ENCODE measurements at places on chromosomes 5 and 9.

DNA sequence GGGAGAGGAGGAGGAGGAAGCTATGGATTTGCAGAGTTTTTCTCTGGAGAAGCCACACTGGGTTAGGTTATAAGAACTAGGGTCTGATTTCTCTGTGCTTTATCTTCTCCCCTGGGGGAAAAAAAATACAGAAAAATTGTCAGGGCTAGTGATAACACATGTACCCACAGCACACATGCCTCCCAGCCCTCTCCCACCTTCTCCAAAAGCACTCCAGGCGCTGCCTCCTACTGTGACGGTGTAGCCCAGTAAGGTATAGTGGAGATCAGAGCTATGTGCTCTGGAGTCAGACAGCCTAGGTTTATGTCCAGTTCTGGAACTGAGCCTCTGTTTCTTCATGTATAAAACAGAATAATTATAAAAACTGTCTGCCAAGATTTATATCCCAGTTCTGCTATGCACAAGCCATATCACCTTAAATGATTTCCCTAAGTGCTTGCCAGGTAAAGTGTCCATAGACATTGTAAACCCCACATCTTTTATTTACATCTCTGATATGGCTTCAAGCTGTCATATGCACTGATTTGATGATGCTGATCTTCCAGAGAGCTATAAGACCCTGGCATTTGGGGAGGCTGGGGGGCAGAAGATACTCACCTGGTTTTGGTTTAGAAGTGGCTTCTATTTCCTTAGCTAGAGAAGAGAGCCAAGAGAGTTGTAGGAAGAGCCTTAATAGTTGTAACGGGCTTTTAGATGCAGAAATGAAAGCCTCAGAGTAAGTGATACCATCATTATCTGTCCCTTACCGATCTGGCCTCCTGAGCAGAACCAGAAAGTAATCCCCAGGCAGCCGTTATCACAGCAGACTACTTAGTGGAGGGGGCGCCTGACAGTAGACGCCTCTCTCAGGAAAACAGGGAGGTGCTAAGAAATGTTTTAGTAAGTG lies 7.6 kb downstream of the SLC1A3 start:
- DNase-seq, result no peak

- DNase-seq, result peak; percentile 1
Observed at GRCh38 chr5:95446560-95447221, 55.5 kb downstream of the FAM81B start.

- no peak for DNase-seq
Observed at GRCh38 chr5:3297853-3298252, 297.8 kb upstream of the IRX1 start.

DNA sequence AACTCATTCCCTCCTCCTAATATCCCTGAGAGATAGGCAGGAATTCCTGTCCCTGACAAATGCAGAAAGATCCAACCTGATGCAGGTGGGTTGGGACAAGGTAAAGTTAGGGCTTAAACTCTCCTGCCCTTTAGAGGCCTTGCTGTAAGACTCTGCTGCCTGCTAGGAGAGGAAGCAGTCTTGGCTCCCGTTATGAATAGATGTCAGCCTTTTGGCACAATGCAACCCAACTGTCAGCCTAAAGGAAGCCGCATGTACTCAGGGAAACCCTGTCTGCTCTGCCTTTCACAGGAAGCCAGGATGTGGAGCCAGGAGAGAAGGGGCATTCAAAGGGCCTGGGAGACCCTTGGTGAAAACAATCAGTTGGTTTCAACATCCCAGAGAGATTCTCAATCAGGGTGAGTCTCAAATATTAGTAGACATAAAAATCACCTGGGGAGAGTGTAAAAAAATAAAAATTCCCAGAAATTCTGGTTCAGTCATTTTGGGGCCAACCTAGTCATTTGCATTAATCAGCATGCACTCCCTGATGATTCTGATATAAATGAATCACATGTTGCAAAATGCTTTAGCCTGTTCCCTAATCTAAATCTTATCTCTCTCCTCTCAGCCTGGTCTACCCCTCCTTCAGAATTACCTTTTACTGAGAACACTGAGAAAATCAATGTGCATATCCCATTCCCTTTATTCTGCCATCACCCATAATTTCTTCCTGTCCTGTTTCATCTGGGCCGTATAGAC lies 136.2 kb upstream of the TRIM32 start:
- peak; percentile 67 for DNase-seq

DNA sequence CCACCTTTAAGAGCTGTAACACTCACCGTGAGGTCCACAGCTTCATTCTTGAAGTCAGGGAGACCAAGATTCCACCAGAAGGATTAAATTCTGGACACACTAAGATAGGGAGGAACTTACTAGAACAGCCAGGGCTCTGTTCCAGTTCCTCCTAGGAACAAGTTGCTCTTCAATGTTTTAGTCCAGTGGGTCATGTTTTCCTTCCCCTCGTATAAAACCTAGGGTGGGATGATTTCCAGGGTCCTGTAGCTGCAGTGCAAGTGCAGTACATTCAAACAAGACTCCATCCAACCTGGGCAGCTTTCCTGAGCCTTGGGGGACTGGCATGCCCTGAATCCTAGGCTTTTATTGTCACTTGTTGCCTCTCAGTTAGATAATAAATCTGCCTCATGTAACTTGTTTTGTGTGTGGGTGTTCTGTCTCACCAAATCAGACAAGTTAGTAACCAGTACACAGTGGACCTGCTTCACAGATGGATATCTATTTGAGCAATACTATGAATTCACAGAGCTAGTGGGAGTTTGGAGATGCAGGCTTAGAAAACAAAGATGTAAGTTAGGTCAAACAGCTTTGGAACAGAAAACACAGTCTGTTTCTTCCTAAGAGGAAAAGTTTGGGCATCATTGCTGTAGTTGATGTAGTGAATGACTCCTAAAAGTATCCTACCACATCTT lies 405.6 kb downstream of the GABRG2 start:
- DNase-seq, result no peak

DNA sequence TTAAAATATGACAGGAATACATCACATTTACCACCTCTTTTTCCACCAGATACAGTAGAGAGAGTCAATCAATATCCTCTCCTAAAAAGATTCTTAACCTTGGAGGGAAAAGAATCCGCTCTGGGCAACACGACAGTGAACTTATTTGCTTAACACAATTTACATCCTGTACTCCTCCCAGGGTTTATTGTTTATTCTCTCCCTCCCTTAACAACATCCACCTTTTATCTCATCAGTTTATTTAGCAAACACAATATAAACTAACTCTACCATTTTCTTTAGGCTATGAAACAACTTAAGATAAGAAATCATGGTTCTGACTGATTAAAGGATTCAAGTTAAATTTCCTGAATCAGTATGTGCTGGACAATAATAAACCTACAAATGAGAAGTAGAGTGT lies 50.9 kb downstream of the CERT1 start:
- DNase-seq, result no peak

GRCh38 chr9:135914921-135915320 lies 7.6 kb upstream of the CAMSAP1 start:
- peak; percentile 33 for DNase-seq

DNA sequence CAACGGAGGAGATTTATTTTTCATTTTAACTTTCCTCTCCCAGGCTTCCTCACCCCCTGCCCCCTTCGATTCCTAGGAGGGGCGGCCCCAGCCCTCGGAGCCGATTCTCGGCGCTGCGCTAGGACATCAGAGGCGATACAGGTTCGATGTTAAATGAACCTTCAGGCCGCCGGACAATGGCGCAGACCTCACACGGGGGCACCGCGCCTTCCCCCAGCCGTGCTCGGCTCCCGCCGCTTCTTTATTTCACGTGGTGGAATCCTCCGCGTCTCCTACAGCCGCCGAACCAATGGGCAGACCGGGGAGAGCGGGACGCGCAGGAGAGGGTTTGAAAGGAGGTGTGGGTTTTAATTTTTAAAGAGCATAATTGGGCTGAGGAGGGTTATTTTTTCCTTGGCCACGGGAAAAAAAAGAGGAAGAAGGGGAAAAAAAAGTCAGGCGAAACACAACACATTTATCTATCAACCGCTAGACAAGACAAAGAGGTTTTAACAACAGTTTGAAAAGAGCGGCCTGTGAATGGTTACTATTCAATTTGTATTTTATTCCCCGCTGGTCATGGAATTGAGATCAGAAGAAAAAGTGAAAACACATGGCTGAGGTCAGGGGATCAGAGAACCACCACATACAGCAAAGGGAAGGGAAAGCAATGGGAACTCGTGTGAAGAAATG lies 126.8 kb downstream of the TMEM174 start:
- no peak for DNase-seq

DNA sequence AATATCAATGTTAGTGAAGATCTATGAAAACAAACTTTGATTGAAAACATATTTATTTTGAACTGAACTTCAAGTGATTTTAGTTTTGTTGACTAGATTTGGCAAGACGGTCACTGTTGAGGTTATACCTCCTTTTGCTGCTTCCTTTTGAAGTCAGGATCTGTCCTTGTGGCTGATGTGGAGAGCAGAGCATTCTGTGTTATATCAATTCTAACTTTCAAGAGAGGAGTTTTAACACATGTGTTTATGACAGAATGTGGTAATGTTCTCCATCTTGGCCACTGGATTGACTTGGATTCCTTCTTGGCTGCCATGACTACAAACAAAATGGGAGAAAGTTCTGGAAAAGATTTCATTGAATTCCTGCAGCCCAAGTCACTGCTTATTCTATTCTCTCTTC lies 104.0 kb upstream of the ACTBL2 start:
- no peak for DNase-seq

- peak; percentile 51 for DNase-seq
Observed at GRCh38 chr9:127979333-127980059, 1.3 kb downstream of the EEIG1 start.
